Stimulated activated CD4-positive, alpha-beta T cell treated with anti-CD3 and anti-CD28 coated beads, Interleukin-1b, Interleukin-23, amount 100 ng/mL, for 48 hours (primary cell): ENCODE measurements at places on chromosomes 5 and 9.
A peak's percentile ranks its signal among the peaks of the same experiment; 100 is the strongest.

- DNase-seq = no peak
Measured at GRCh38 chr5:56070851-56071465, 76.2 kb upstream of the IL6ST start.

- no peak for DNase-seq
Measured at GRCh38 chr9:72955126-72955455, 2.2 kb upstream of the ALDH1A1 start.

DNA sequence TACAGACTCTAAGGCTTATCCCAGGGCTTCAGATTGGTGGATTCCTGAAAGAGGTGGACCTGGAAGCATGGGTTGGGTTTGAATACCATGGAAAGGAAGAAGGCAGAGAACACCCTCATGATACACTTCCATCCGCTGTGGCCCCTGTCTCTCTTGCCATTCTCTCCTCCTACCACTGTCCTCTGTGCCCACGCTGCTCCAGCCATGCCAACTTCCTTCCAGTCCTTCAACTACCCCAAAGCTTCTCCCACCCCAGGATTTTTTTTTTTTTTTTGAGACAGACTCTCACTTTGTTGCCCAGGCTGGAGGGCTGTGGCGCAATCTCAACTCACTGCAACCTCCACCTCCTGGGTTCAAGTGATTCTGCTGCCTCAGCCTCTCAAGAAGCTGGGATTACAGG, 1.7 kb upstream of the SPARC start:
- DNase-seq = no peak

- no peak for DNase-seq
Measured at GRCh38 chr5:132013711-132014110, 2.3 kb upstream of the ACSL6 start.

GRCh38 chr5:52771343-52772039, 16.2 kb upstream of the ITGA1 start:
- DNase-seq = peak; percentile 50

GRCh38 chr5:58544195-58544594, 38.7 kb upstream of the RAB3C start:
- no peak for DNase-seq

- DNase-seq = no peak
Measured at GRCh38 chr5:96864922-96865530, 11.3 kb upstream of the ERAP2 start.

- DNase-seq = no peak
Measured at GRCh38 chr5:181265092-181265671, 4.2 kb upstream of the TRIM52 start.

DNA sequence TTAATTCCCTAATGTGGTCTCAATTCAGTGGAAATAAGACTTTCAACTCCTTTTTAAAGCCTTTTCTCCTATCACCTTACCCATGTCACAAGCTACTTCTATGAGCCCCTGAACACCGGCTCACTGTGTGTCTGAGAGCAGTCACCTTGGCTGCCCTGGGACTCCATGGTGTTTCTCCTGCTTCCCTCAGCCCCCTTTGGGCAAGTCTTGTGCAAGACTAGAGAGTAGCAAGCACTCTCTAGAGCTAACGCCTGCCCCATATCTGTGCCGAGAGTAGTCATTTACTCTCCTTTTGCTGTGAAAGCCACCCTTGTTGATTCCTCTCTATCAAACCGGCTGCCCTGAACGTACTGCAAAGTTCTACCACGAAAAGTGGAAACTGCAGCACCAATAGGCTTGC, 77.9 kb upstream of the DAB2 start:
- no peak for DNase-seq
